ENCODE measurements at places on chromosomes 16 and 17. TPM values are rescaled to one million over a fixed set of nuclear protein-coding genes. Genes with fewer than 3 reads are reported as not detected.

- DNase-seq, result no peak
Measured at GRCh38 chr17:60244656-60245055, 94.9 kb downstream of the CA4 start.

- no peak for DNase-seq
Measured at GRCh38 chr16:4692460-4693295, 684 bp upstream of the NUDT16L1 start.

- no peak for DNase-seq
Measured at GRCh38 chr16:52567193-52567592, 20.2 kb upstream of the TOX3 start.

DNA sequence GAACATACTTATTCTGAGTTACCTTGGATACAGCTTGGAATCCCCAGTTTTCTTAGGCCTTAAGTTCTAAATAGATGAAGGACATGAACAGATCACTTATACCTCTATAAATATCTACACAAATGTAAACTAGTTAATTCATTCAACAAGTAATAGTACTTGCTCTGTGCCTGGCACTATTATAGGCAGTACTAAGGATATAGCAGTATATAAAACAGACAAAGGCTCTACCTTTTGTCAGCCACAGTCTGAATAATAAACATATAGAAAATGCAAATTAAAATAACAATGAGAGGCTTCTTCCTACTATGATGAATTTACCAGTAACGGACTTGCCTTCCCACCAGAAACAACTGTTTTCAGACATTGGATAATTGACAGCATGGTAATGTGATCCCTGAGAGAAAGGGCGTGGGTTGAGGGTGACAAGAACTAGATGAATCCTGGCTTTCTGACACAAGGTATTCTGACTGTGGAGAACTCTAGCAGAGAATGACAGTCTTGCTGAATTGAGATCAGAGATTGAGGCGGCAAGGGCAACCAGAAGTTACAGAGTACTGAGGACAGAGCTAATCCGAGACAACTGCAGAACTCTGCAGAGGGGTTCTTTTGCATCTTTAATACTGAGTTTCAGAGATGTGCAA is 170.5 kb downstream of the TANC2 start:
- no peak for DNase-seq

GRCh38 chr17:10798332-10798749 is 5.6 kb downstream of the TMEM238L start:
- DNase-seq, result no peak

Gene KRT14
- not detected for total RNA-seq

GRCh38 chr17:74816905-74817620 is 40.9 kb upstream of the NAT9 start:
- DNase-seq, result no peak

Gene ST6GALNAC1
- 1.8 TPM for total RNA-seq

GRCh38 chr16:4179020-4179419 is 62.8 kb upstream of the ADCY9 start:
- no peak for DNase-seq

Gene PRPSAP1
- 52.6 TPM for total RNA-seq

DNA sequence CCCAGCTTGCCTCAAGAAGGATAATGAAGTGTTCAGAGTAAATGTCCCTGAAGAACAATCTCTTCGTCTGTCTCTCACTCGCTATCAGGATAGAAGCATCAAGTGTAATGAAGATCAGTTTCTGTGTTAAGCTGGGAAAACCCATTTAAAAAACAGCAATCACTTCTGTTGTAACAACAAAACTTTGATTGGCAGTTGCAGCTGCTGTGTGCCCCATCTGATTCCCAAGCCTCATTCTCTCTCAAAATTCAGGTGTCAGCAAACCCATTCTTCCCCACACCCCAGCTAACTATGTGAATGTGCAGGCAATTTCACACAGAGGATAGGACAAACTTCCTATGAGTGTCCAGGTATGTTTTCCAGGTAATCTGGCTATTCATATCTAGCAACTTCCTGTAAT is 2.4 kb upstream of the HNF1B start:
- DNase-seq, result no peak

DNA sequence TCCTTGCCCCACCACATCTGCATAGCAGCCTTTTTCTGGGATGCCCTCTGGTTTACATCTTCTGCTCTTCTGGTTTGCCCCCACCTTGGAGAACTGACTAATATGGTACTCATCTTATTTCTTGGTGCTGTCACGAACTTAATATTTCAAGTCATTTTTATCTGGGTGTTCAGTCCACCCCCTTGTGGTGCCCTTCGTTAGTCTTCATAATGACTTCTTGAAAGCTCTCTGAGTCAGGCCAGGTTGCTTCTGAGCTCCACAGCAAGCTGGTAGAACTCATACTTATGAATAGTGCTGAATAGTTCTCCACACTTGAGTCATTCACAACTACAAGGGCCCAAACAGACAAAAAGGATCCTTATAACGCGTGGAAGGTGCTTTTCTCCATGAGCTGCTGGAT is 35.8 kb upstream of the TEKT3 start:
- no peak for DNase-seq

GRCh38 chr17:39769974-39770587 is 32.3 kb downstream of the GRB7 start:
- peak; percentile 79 for DNase-seq

- no peak for DNase-seq
Measured at GRCh38 chr17:42514279-42514678, 21.8 kb upstream of the NAGLU start.

DNA sequence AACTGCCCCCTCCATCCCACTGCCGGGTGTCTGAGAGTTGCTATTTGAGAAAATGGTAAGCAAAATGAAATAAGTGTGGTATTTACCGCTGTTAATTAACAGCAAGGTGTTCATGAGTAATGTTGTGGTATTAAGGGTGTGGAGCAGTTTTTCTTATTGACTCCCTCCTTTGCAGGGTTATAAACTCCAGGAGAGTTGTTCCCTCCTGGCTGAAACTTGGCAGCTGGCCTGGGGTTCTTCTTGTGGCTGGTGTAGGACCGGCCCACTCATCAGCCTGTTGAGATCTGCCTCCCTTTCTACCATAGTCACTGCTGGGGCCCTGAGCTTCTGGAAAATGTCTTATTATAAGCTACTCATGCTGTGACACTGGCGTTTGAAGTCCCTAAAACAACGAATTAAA is 128.6 kb downstream of the SOX9 start:
- DNase-seq, result no peak

DNA sequence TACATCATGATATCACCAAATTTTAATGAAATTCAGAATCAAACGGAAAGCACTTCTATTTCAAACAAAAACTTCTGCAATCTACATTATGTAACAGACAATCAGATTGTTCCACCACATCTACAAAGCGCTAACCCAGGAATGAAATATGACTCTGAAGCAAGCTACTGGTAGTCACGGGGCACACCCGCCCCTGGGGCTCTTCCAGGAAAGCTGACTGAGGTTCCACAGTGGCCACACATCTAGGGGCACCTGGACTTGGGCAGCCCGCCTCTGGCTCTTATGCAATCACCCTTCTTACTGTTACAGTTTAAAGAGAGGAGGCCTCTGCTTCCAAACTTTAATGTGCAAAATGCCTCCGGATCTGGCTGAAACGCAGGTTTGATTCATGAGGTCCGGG is 27.5 kb downstream of the ZCCHC14 start:
- DNase-seq, result peak; percentile 19

Gene UTS2R
- not detected for total RNA-seq

Gene MYL4
- not detected for total RNA-seq

Gene CYGB
- total RNA-seq, result not detected

DNA sequence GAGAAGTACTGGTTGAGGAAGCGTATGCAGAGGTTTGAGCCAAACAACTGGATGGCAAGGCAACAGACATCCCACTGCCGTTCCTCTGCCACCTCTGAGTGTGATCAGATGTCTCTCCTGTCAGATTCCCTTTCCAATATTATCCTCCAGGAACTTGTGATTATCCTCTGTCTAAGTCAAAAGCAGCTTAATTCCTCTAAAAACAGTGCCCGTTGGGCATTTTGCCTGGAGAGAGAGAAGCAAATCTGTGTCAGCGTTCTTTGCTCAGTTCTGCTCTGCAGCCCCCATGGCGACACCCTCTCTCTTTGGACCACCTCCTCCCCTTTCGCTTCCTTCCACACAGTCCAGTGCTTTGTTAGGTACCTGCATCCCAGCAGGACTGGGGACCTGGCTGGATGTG is 56.1 kb upstream of the TBX2 start:
- DNase-seq, result no peak

GRCh38 chr17:13084420-13084819 is 66.6 kb upstream of the ELAC2 start:
- DNase-seq, result no peak

DNA sequence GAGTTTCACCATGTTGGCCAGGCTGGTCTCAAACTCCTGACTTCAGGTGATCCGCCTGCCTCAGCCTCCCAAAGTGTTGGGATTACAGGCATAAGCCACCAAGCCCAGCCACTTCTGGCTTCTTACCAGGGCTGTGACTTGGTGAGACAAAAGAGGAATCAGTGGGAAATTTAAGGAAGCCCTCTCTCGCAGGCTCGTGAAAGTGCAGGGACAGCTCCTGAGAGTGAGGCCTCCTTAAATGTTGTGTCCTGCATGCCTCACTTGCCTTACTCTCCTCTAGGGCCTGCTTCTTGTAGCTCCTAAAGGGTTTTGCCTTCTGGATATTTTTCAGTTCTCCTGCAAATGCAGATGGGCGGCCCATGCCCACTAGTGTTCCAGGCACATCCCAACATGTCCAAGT is 5.2 kb downstream of the AHSP start:
- no peak for DNase-seq

- no peak for DNase-seq
Measured at GRCh38 chr17:45958994-45959665, 39.9 kb upstream of the STH start.

DNA sequence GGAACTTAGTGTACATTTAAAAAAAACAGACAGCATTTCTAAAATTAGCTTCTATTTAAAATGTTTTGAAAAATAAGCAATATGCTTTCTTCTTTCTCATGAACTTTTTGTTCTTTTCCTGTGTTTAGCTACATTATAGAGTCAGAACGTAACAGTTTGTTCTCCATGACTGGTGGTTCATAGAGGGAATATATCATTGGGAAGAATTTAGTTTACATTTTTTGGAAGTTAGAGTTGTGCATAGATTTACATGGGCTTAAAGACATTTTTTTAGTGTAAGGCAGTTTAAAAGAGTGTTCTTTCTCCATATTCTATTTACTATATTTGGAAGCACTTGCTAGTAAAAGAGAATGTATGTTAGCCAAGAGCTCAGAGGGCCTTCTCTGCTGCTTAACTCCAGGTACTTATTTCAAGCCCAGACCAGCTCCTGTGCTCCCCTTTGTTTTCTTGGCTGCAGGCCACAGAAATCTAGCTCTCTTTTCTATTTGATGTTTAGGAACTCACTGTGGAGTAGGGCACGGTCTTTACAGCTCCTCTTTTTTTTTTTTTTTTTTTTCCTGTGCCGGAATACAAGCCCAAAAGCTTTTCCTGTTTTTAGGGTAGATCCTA is 20.2 kb downstream of the AP2B1 start:
- DNase-seq, result no peak

DNA sequence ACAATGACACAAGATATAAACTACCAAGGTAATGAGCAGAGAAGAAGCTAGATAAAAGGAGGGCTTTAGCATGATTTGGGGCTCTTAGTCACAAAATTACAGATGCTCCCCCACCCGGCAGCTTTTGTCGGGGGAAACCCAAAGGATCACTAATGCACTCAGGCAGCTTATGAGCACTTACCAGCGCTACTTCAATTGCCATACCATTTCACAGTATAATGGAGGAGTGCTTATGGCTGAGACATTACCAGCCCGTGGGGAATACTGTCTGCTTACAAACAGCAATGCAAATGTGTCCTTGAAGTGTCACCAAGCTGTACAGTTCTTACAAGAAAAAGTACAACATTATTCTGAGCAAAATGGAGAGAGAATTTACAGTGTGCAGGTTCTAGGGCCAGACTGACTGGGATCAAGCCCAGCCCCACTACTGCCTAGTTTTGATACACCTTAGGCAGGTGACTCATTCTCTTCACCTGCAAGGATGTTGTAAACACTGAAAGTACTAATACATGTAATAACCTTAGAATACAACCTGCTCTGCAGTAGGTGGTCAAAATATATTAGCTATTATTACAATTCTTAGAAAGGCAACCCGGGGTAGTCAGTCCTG is 16.3 kb downstream of the ANKFY1 start:
- no peak for DNase-seq

DNA sequence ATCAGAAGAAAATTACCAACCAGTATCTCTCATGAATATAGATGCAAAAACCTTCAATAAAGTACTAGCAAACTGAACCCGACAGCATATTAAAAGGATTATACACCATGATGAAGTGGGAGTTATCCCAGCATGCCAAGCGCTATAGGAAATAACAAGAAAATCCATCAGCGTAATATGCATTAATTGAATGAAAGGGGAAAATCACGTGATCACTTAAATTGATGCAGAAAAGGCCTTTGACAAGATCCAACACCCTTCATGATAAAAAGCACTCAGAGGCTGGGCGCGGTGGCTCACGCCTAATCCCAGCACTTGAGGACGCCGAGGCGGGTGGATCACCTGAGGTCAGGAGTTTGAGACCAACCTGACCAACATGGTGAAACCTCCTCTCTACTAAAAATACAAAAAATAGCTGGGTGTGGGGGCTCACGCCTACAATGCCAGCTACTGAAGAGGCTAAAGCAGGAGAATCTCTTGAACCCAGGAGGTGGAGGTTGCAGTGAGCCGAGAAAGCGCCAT is 4.8 kb downstream of the CTRB2 start:
- DNase-seq, result no peak

Gene GPS2
- 50.7 TPM for total RNA-seq

DNA sequence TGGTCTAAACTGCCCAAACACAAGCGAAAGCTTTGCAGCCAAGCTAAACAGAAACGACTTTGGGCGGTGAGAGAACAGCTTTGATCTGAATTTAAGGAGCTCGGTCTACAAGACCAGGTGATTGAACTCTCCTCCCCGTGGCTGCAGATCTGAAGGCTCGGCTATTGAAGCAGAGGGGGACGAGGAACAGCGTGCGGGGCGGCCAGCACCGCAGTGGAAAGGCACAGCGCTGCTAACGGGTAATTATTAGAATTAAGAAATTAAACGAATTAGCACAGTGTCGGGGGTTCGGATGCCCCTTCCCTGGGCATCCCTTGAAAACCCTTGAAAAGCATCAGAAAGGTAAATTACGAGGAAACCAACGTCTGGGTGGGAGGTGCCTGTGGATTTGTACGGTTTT is 431 bp downstream of the TEKT3 start:
- DNase-seq, result no peak

GRCh38 chr17:47199627-47200324 is 9.4 kb upstream of the MYL4 start:
- DNase-seq, result no peak

Gene PDE6G
- 4.4 TPM for total RNA-seq

DNA sequence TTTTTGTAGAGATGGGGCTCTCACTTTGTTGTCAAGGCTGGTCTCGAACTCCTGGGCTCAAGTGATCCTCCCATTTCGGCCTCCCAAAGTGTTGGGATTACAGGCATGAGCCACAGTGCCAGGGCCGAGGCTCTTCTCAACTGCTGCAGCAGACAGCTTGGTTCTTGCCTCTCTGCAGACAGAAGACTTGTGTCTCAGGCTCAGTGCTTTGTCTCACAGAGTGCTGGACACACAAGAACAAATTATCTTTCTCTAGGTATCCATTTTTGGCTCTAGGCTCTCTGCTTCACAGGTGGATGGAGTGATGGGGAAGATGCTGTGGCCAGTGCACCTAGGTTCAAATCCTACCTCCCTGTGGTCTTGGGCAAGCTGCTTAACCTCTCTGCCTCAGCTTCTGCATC is 80.8 kb upstream of the RNU2-1 start:
- DNase-seq, result no peak
